ENCODE measurements at places on chromosomes 5 and 9.

- no peak for DNase-seq
Observed at GRCh38 chr5:620586-621180, 8.5 kb downstream of the CEP72 start.

DNA sequence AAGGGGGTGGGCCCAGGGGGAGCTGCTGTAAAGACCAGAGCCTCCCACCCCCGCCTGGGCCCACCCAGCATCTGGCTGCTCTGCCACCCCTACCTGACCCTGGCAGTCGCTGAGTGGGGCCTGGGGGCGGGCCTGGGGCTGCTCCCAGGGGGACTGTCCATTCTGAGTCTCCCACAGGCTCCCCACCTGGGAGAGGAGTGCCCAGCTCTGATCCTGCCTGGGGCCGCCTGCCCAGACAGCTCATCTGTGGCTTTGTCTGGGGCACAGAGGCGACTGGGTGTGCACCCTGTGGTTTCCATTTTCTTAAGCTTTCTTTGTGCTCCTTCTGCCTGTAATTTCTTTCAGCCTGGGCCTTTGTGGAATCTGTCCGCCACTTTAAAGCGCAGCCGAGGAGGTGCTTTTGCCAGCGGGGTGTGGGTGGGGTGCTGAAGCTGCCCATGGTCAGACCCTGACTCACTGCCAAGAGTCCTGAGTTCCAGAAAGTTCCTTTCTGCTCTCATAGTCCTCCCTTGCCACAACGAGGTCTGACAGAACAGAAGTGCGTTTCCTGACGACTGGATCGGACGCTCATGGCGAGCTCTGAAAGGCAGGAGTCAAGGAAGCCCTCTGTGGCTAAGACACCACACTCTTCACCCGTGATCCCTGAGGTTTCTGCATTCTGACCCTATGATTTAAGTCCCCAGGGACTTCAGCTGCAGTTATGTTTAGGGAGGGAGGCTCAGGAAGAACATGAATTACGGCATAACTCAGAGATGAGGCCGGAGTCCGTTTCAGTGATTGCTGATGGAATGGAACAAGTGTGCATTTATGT is 225.0 kb downstream of the FANCC start:
- DNase-seq, result peak; percentile 60

GRCh38 chr5:150542933-150543445 is 35.1 kb downstream of the NDST1 start:
- DNase-seq, result no peak

DNA sequence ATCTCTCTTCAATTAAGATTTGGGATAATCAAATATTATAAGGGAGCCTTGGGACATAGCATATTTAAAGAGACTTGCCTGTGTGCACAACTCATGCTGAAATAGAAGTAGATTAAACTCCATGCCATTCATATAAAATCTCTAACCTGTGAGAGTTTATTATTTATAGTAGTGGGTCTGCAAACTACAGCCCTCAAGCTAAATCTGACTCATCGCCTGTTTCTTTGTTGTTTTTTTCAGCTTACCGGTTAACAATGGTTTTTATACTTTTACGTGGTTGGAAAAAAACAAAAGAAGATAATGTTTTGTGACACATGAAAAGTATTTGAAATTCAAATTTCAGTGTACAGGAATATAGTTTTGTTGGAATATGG is 61.9 kb upstream of the GHR start:
- DNase-seq, result no peak

- DNase-seq, result no peak
Observed at GRCh38 chr9:29203244-29203930, 1630.1 kb upstream of the C9orf72 start.

DNA sequence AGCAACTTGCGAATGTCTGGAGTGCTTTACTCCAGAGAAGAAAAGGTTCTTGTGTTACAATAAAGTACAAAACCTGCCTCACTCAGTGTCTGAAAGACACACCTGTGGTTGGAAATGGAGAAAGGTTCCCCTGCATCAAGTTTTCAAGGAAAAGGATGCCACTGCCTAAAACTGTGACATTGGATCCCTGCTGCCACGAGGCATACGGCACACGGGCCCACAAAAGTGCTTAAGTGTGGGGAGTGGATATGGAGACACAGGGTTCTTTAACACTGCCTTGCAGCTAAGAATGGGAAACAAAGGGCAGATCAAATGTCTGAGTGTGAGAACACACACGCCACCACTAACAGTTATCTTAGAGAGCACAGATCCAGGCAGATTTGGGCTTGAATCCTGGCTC is 75.0 kb downstream of the NIPSNAP3B start:
- no peak for DNase-seq
